ENCODE measurements at places on chromosomes 11 and 22. TPM values are rescaled to one million over a fixed set of nuclear protein-coding genes. Genes with fewer than 3 reads are reported as not detected.

SERPIND1 gene
- total RNA-seq, result 0.16 TPM

DNA sequence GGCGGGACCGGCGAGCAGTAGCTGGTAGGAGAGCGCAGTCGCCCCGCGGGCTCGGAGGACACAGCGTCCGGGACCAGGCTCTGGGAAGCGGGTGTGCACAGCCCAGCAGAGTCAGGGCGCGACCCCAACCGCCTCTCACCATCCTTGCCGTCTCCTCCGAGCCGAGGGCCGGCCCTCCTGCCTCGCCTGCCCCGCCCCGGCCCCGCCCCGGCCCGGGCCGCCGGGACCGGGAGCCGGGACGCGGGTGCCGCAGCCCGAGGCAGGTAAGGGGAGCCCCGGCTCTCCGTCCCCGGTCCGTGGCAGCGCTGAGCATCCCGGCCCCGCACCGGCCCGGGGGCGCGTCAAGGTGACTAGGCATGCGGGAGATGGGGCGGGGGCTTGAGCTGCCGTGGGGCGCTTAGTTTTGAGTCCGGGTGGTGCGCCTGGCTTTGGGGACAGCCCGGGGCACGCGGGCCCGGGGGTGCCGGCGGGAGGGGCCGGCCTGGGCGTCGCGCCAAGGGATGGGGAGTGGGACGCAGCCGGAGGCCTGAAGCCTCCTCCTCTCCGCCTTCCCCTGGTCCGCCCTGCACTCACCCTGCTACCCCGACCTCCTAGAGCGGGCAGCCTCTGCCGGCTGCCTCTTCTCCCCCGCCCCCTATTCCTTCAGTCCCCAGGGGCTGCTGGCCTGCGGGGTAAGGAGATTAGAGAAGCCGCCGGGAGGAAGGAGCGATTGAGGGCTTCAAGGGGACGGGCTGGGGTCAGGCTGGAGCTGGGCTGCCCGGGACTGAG, at the start of gene ABCG4:
ABCG4 (plus strand) TSS at position 35 of the 768 bp plus-strand sequence. CDS start 914 bp downstream, outside the sequence.
- DNase-seq, result no peak

DNA sequence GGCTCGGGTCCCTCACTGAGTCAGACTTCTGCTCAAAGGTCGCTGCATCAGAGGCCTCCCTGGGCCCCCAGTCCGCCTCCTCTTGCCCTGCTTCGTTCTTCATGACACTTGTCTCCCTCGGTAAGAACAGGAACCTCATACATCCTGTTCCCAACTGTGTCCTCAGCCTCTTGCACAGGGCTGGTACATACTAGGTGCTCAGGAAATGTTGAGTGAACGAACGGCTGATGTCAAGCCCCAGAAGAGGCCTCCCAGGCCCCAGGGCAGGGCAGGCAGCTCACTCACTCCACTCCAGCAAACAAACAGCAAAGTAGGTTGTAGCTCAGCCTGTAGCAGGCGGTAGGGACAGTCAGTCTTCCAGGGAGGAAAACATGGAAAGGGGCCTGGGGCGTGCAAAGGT, 17.2 kb downstream of the SYNGR1 start:
- DNase-seq, result no peak

ELF5 gene
- 13.4 TPM for total RNA-seq

DNA sequence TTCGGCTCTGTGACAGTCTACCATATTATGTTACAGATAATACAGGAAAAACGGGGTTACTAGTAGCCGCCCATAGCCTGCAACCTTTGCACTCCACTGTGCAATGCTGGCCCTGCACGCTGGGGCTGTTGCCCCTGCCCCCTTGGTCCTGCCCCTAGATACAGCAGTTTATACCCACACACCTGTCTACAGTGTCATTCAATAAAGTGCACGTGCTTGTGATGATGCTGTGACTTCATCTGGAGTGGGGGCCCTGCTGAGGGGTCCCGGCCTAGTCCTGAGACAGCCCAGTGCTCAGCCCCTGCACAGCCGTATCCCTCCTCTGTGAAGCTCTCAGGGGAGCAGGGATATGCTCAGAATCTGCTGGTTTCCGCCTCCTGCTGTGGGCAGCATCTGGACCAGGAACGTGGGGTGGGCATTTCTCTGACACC, 1.2 kb downstream of the IFITM1 start:
- DNase-seq, result no peak

- DNase-seq, result no peak
Observed at GRCh38 chr11:134044514-134045284, 24.2 kb upstream of the JAM3 start.

- DNase-seq, result no peak
Observed at GRCh38 chr11:72217841-72218240, 1.2 kb downstream of the FOLR2 start.

GRCh38 chr22:46465793-46466192, 71.6 kb downstream of the CELSR1 start:
- DNase-seq, result no peak

GRCh38 chr11:58546841-58547240, 28.8 kb downstream of the LPXN start:
- no peak for DNase-seq

- DNase-seq, result no peak
Observed at GRCh38 chr11:1640076-1640946, 10.7 kb downstream of the KRTAP5-5 start.

DNA sequence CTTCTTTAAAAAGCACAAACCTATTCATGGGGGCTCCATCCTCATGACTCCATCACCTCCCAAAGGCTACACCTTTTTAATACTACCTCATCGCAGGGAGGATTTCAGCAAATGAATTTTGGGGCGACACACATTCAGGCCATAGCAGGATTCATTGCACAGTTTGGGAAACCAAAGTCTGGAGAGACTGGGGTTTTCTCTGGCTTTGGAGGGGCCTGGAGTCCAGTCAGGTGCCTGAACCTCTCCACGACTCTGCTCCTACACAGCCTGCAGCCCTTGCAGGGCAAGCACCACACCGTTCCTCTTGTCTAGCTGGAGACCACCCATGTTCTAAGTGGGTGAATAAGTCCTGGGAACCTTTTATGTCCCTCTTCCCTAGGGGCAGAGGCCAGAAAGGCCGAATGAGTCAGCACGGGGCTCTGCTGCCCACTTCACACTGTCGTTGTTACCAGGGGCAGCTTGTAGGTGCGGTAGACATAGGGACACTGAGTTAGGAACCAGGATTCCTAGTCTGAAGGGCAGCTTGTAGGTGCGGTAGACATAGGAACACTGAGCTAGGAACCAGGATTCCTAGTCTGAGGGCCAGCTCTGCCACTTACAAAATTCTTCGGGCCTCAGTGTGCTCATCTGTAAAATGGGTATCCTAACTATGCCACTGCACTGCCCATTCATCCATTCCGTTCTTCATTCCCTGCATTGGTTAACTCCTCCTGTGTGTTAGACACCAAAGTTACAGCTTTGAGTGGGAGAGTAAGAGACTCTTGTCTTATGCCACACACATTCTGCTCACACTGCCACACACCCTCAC, 251.7 kb upstream of the B3GAT1 start:
- no peak for DNase-seq

FIBIN gene
- 46.9 TPM for total RNA-seq

WNT7B gene
- total RNA-seq, result 3.1 TPM

- no peak for DNase-seq
Observed at GRCh38 chr11:44597358-44598012, 32.0 kb downstream of the CD82 start.

- DNase-seq, result no peak
Observed at GRCh38 chr11:57324154-57324885, 432 bp downstream of the TNKS1BP1 start.

DNA sequence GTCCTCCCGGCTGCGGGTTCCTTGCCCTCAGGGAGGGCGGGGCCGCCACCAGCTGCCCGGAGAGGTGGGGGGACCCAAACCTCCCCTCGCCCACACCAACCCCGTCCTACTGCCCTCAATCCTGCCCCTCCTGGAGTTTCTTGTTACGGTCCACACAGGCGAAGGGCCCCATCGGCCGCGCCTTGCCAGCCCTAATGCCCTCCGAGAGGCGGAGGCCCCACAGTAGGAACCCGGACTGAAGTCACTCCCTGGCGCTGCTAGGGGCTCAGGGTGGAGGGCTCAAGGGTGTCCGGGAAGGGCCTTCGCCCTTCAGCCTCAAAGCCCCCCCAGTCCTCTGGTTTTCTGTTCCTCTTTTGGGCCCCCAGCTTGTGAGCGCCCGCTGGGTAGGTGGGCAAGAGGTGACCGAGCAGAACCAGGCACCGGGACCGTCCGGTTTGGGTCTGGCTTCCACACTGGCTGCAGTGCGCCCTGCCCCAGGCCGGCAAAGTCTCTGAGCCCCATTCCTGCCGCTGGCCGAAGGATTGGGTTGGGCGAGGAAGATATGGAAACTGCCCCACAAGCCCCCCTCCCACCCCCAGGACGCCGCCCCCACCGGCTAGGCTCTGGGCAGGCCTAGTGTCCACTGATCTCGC, 24.5 kb downstream of the DUSP8 start:
- no peak for DNase-seq

DNA sequence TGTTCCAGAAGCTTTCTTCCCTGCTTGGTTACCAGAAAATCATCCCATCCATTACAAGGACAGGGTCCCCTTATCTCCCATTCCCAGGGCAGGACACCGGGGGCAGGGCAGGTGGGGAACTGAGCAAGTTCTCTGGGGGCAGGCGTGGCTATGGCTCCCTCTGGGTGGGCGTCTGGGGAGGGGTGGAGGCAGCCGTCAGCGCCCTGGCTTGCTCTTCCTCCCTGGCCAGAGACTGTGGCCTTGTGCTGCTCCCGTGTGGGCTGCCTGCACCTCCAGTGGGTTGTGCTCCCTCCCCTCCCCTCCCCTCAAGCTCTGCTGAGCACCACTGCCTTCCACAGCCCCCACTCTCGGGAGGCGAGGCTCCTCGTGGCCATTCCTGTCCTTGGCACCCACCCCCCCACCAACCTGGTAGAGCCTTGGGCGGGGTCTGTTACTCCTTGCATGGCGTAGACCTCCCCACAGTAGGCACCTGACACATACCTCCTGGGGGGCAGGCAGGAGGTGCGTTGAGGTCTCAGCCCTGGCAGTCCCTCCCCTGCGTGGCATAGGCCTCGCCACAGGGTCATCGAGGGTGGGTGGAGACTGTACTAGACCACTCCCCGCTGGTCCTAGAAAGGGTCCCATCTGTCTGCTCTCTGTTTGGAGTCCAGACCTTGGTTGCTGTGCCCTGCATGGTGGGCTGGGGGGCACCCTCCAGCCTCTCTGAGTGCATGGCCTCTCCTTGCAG, 24.2 kb upstream of the PPP6R3 start:
- DNase-seq, result no peak

- no peak for DNase-seq
Observed at GRCh38 chr11:112223121-112223520, 3.1 kb upstream of the PTS start.

GRCh38 chr11:19435306-19435989, 194.7 kb upstream of the E2F8 start:
- no peak for DNase-seq

DNA sequence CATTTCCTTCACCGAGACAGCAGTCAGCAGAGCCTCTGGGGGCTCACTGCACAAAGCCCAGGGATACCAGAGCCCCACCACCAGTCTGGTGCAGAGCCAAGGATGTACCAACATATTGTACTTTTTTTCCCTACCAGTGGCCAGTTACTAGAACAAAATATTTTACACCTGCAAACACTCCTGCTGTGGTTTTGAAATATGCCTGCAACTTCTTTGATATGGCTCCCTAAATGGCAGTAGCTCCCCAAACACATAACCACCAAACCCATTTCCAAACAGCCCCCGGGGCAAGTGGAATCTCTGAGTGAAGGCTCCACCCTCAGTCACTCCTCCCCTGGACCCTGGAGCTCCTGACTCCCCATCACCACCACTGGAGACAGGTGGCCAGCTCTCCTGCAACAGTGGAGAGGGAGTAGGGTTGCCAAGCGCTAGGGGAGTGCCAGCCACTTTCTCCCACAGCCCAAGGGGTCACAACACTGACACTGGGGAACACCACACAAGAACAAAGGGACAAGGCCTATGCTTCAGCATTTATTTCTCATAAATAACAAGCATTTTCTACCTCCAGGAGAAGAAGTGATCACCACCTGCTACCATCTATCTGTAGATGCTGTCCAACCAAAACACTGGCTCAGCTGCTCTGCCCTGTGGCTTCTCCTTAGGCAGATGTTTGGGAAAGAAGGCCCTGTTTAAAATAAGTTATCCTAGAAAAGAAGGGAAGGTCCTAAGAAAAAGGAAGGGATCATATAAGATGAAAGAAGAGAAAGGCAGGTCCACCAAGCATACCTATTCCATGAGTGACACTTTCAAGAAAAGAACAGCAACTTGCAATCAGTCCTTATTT, 15.1 kb downstream of the DGCR2 start:
- no peak for DNase-seq

DNA sequence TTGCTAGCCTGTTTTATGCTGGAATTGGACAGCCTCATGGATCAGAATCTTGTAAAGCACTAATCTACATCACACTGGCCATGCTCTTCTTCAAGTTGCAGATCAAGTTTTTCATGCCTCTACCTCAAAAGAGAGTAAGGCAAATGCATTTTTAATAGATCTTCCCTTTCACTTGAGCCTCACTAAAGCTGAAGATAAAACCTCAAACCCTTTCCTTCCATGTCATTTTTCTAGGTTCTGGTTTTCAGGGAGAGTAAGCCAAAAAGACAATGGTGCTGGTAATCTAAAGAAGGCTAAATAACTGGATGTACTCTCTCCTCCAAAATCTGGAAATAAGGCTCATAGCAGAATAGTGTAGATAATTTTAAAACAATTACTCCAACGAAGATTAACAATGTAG, 28.3 kb downstream of the POU2AF1 start:
- no peak for DNase-seq

GRCh38 chr11:1757861-1758610, 5.7 kb downstream of the CTSD start:
- DNase-seq, result no peak

DNA sequence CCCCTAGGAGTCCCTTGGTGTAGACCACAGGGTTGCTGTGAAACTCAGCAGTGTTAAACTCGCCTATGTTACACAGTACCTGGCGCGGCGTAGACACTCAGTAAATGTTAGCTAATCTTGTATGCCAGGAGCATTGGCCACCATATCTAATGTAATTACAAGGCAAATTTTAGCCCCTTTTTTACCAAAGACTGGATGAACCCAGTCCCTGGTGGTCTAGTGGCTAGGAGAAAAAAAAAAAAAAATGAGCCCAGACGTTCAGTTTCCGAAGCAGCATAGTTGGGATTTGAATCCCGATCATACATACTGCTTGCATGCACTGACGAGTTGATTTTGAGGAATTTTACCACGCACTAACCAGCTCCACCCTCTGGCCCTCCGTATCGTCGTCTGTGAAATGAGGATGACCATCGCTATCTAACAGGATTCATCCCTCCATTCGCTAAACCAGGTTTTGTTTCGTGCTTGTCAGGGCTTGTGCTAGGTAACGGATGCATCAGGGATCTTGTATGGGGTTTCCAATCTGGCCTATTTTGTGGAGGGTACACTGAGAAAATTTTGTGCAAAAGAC, 688 bp downstream of the PTS start:
- peak; percentile 26 for DNase-seq

DCUN1D5 gene
- total RNA-seq, result 27.2 TPM

- DNase-seq, result no peak
Observed at GRCh38 chr11:35477901-35478300, 47.5 kb downstream of the PAMR1 start.

- no peak for DNase-seq
Observed at GRCh38 chr11:65551572-65552387, 6.4 kb downstream of the LTBP3 start.

GRCh38 chr22:24519496-24519895, 24.4 kb downstream of the UPB1 start:
- no peak for DNase-seq

- DNase-seq, result no peak
Observed at GRCh38 chr11:130427581-130428315, 661 bp downstream of the ADAMTS8 start.

All from urinary bladder (tissue), 4 donors.